ENCODE measurements at places on chromosomes 5 and 9.

GRCh38 chr9:36764364-36765076, 191.8 kb downstream of the MELK start:
- no peak for DNase-seq

DNA sequence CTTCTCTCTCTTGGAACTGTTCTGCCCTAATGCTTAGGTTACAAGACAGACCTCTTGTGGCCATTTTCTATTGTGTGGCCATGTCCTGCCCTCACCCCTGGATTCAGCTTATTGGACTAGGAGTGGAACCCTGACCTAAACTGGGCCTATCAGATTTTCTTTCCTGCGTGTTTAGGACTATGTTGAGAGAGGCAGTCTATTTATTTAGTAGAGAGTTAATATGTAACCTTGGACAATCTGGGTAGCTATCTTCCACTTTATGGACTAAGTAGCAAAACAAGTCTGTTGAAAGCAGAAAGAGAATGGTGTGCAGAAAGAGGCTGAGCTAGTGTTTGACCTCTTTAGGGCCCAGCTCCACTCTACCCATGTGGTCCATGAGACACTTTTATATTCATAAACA, 82.6 kb upstream of the SMIM32 start:
- no peak for DNase-seq

GRCh38 chr5:23013395-23013998, 160.4 kb upstream of the CDH12 start:
- peak; percentile 4 for DNase-seq

GRCh38 chr9:119221276-119221675, 148.0 kb downstream of the BRINP1 start:
- DNase-seq = peak; percentile 2

DNA sequence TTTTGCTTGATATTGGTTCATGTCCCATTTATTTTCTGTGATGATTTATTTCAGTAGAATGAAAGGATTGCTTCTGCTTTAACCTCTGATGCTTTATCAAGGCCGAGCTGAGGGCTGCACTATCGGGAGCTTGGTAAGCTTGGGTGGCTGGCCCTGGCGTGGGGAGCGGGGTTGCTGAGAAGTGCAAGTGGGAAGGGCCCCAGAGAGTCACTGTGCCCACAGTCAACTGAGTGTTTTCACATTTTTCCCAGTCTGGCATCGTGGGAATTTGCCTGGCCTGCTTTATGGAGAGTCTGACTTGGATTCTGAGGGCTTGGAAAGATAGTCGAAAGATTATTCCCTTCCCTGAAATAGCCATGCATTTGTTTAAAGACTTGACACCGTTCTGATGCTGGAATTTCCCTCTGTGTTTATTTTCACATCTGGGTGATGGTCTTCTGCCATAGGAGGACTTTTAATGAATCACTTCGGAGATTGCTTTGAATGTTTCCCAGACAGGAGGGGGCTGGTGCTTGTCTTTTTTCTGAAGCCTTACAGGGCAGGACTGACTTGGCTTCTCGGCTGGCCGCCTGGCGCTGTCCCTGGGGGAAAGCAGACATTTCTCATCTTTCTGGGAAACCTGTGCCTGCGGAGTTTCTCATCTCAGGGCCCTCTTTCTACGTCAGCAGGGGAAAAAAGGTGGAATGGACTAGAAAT, 139.0 kb downstream of the BOD1 start:
- DNase-seq = peak; percentile 76

DNA sequence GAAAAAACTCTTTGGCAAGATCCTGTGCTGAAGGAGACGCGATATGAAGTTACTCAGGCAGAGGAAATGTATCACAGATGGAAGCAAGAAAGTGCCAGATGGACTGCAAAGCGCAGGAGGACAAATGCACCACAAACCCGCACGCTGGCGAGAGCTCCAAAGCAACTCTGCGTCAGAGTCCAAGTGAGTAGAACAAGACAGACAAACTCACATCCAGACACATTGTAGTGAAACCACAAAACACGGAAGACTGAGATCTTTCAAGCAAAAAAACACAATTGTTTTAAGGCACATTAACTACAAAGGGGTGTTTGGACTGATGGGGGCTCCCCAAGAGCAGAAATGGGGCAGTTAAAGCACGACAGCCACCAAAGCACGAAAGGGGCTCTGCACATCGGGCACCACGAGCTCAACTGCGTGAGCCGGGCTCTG, 39.2 kb upstream of the NKD2 start:
- DNase-seq = peak; percentile 91

- no peak for DNase-seq
Measured at GRCh38 chr5:168802337-168802736, 223.2 kb upstream of the PANK3 start.

- DNase-seq = peak; percentile 67
Measured at GRCh38 chr9:135990468-135991429, 29.6 kb upstream of the UBAC1 start.

GRCh38 chr9:129750013-129750638, 2.7 kb downstream of the PTGES start:
- DNase-seq = peak; percentile 84

- peak; percentile 57 for DNase-seq
Measured at GRCh38 chr5:9058666-9059065, 487.2 kb downstream of the SEMA5A start.

GRCh38 chr9:14096258-14096922, 217.6 kb downstream of the NFIB start:
- peak; percentile 62 for DNase-seq

DNA sequence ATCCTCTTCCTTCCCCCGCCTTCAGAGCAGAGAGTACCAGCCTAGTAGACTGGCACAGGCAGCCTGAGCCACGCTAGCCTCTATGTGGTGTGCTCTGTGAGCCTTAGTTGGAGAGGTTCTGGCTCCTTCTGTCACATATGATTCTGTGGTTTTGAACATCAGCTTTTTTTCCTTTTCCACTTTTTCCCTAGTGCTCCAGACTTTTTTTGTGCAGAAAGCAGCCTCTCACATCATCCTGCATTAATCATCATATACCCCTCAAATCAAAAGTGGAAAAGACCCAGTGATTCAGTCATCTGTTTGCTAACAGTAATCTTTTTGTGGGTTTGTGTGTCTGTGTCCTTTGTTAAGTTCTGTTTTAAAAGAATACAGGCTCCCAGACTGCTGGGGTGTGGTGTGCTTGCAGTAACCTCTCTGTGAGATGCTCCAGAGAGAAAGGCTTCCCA, 663.9 kb upstream of the RGMB start:
- DNase-seq = peak; percentile 97

GRCh38 chr9:125479846-125480615, 218.4 kb downstream of the GAPVD1 start:
- DNase-seq = no peak

GRCh38 chr5:56359809-56360685, 126.9 kb upstream of the ANKRD55 start:
- no peak for DNase-seq
